ENCODE measurements at places on chromosomes 3 and 15.

- no peak for DNase-seq
Measured at GRCh38 chr3:63798949-63799348, 20.1 kb upstream of the C3orf49 start.

GRCh38 chr3:122091602-122092295, 36.6 kb downstream of the CD86 start:
- no peak for DNase-seq

DNA sequence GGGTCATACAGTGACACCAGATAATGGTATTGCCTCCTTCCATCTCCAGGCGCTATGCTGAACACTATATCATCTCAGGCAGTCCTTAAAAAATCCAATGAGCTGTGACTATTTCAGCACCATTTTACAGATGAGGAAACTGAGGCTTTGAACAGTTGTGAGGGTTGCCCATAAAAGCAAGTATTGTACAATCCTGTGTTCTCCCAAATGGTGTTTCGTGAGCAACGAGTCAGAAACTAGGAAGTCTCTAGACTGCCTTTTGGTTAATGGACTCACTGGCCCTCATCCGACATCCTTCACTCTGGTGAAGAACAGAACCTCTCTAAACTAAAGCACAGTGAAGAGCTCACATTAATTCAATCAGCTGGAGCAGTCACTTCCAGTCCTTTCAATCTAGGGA, 61.8 kb downstream of the ATP8B4 start:
- DNase-seq, result no peak

- DNase-seq, result no peak
Measured at GRCh38 chr15:81095690-81096365, 38.2 kb upstream of the CFAP161 start.

- no peak for DNase-seq
Measured at GRCh38 chr15:73678498-73678897, 5.7 kb upstream of the CD276 start.

- no peak for DNase-seq
Measured at GRCh38 chr3:123352134-123352554, 96.7 kb downstream of the ADCY5 start.

DNA sequence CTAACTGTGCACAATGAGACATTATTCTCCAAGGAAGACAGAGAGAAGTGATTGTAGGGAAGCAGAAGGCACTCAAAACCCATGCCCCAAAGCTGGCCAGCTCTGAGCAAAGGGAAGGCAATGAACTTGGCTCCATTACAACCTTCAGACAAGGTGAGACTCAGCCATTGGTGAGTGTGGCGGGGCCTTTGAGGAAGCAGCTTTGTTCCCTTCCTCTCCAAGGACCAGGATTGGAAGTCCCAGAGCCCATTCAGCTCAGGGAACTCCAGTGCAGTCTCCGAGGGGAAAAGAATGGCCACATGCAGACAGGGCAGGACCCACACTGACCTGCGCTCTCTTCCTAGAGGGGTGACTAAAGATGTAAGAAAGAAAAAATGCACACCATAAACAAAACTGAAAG, 23.1 kb downstream of the HEG1 start:
- DNase-seq, result no peak

DNA sequence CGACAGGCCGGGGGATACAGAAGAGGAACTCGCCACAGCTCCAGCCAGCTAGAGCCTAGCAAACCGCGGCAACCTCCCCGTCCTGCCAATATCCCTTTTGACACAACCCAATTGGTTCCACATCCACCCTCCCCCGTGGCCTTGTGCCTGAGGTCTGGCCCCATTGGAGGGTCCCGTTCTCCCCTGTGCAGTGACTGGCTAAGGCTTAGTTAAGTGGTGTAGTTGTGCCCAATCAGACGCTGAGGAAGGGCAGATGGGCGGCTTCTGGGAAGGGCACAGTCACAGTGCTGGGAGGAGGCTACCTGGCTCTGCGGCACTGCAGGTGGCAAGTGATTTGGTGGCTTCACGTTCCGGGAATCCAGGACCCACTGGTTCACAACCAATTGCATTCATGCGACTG, 78.6 kb downstream of the SNRK start:
- DNase-seq, result no peak

DNA sequence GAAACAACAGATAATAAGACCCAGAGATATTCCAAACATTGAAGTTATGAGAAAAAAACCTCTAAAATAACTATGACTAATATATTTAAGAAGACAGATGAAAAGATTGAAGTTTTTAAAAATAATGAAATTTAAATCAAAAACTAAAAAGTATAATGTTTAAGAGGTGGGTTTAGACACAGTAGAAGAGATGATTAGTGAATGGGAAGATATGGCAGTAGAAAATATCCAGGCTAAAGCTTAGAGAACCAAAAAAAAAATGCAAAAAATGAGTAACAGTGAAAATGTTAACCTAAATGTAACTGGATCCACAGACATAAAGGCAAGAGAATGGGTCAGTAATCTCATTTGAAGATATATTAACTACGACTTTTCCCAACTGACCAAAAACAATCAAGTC, 52.2 kb downstream of the RETNLB start:
- no peak for DNase-seq

- no peak for DNase-seq
Measured at GRCh38 chr3:196081002-196081833, 672 bp downstream of the TFRC start.

GRCh38 chr3:111594781-111595180, 365 bp downstream of the ZBED2 start:
- DNase-seq, result no peak

DNA sequence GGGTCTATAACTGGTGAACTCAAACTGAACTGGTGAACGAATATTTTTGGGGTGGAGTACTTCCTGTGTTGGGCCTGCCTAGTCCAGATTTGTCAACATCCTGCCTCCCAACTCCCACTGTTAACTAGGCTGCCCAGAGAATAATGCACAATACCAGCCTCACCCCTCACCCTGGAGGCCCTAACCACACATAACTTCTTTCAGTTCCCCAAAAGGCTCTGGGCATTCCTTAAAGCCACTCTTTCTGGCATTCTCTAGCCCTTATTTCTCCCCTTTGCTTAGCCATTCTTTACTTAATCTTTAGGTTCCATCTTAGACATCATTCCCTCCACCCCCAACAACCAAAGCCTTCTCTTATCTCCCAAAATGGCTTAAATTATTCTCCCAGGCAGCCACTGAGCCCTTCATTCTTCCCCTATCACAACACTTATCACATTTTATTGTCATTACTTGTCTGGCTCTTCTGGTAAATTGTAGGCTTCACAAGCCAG, 9.1 kb upstream of the SEC11A start:
- no peak for DNase-seq

DNA sequence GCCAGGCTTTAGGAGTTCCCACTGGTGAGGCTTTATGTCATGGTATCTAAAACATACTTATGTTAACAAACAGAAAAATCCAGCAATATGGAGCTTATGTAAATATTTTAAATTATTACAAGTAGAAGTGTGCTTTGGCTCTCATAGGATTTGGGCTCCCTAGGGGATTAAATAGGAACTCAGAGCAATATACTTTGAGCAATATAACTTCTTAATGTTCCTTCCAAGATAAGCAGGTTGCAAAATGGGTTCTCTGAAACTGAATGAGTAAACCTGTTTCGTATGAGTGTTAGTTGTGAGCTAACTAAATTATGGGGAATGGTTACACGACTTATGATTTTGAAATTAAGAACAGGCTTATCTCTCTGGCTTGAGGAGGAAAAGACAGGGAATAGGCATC, 366.1 kb upstream of the ZNF385D start:
- no peak for DNase-seq

DNA sequence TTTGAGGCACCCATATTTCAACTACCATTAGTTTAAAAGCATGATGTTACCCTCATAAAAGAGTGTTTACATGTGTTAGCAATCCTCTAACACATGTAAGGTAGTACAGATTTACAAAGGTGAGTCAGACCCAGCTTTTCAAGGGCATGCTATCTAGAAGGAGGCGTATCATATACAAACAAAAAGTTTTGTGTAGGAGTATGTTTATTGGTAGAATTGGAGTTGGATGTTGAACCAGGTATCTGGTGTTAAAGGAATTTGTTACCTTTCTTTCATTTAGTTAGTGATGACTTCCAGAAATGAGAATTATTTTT, 2.4 kb downstream of the HACD3 start:
- DNase-seq, result no peak

DNA sequence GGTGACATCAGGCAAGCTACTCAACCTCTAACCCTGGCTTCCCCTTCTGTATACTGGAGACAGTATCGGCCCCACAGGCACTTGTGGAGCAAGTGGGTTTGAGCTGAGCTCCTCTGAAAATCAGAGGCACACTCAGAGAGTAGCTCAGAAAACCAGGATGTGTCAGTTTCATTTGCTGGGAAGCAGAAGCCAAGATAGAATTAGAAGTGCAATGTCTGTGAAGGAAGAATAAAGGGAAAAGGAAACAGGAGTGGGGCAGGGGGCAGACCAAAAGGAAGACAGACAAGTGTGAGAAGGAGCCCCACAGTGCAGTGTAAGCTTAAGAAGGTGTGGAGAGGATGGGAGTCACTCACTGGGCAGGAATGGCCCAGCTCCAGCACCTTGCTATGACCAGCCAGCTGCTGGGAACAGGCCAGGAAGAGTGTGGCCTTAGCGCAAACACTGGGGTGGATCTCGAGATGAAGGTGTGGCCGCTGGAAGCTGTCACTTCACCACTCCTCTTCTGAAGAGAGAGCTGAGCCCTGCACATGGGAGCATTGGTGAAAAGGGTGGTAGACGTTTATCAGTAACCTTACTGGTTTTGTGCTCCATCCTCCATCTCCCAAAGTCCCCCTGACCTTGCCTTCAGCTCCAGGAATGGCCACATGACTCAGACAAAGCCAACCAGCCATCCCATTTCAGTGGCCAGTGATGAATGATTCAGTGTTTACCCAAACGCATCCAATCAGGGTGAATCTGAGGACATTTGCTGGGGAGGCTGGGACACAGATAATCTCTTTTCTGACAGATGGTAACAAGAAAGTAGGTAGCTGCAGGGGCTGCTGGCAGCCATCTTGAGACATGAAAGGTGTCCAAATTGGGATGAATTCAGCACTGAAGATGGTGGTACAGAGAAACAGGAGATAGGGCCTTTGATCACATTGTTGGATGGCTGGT, 108.4 kb downstream of the SHQ1 start:
- DNase-seq, result no peak

DNA sequence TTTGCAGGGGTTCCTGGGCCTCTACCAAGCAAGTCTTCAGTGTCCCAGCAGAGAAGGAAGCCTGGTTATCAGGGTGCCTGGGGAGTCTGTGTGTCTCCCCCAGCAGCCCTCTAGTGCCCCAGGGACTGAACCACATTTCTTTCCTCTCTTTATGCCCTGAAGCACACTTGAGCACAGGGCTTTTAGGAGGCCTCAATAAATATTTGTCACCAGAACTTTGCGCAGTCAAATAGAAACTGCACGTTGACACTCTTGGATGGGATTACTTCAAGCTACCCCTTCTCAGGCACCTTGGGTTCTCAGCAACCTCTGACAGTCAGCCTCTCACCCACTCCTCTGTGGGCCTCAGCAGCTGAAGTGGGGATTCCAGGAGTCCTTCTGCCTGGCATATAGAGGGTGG, 226.6 kb upstream of the HES1 start:
- no peak for DNase-seq

GRCh38 chr15:84033793-84034553, 201.6 kb upstream of the GOLGA6L4 start:
- DNase-seq, result no peak

GRCh38 chr15:87671289-87671688, 585.2 kb downstream of the NTRK3 start:
- DNase-seq, result no peak

DNA sequence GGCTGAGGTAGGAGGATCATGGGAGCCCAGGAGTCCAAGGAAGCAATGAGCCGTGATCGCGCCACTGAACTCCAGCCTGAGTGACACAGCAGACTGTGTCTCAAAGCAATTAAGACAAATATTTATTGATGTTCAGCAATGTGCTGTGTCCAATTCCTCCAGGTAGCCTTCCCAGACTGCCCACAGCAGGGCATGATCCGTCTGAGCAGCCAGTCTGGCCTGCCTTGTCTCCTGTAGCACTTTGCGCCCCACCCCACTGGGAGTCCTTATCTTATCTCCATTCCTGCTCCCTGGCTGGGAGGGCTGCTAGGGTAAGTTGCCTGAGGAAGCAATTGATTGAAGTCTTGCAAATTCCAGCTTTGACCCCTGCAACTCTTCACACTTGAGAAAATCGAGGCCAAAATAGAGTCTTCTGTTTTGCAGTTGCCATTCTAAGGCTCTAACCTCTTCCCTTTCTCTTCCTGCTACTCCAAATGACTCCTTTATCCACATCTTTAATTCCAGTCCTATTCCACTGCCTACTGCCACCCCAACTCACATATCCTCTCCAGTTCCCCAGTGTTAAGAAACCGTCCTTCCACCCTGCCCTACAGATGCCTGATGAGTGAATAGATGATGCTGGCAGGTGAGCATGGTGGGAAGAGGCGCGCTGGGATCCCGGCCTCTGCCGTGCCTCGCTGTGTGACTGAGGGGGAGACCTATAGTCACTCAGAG, 26.9 kb upstream of the LCTL start:
- DNase-seq, result no peak

- no peak for DNase-seq
Measured at GRCh38 chr15:97783240-97783639, 177.3 kb upstream of the ARRDC4 start.

DNA sequence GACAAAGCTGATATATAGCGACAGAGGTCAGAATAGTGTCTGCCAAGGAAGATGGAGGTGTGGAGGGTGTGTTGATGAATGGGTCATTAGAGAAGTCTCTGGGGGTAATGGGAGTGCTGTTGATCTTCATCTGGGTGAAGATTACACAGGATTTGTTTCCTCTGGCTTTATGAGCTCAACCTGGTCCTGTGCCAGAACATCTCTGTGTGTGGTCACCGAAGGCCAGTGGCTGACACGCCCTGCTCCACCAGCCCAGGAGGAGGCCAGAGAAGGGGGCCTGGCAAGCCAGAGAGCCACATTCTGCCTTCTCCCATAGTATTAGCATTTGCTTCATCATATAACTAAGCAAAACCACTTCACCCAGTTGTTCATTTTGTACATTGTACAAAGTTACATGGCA, 121.1 kb downstream of the ZNF621 start:
- no peak for DNase-seq

GRCh38 chr3:57423335-57423734, 120.8 kb downstream of the DNAH12 start:
- DNase-seq, result no peak

- DNase-seq, result no peak
Measured at GRCh38 chr3:115512565-115513415, 110.5 kb upstream of the GAP43 start.
